AG20443 (cell line): ENCODE measurements at places on chromosomes 6 and 20.

- DNase-seq = peak; percentile 90
Measured at GRCh38 chr6:87723170-87724078, 21.4 kb upstream of the AKIRIN2 start.

GRCh38 chr6:5044866-5045265, 40.3 kb upstream of the PPP1R3G start:
- no peak for DNase-seq

DNA sequence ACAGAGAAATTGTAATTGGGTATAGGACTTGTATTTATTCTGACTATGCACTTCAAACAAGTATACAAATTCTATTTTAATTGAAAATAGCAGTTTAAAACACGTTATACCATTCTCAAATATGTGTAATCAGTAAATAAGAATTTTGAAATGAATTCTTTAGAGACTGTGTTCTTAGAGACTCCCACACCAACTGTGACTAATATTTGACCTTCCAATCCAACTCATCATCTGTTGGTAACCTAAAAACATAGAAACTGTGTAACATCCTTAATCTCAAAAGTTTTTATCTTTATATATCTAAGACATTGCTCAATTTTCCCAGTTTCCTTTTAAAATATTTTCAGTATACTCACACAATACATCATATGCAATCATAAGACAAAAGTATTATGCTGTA, 83.9 kb downstream of the KHDRBS2 start:
- DNase-seq = no peak

- DNase-seq = no peak
Measured at GRCh38 chr20:48732081-48732829, 95.5 kb downstream of the PREX1 start.

GRCh38 chr6:11222385-11223277, 9.8 kb downstream of the NEDD9 start:
- DNase-seq = no peak

GRCh38 chr20:43442282-43442880, 15.3 kb upstream of the SRSF6 start:
- peak; percentile 67 for DNase-seq

DNA sequence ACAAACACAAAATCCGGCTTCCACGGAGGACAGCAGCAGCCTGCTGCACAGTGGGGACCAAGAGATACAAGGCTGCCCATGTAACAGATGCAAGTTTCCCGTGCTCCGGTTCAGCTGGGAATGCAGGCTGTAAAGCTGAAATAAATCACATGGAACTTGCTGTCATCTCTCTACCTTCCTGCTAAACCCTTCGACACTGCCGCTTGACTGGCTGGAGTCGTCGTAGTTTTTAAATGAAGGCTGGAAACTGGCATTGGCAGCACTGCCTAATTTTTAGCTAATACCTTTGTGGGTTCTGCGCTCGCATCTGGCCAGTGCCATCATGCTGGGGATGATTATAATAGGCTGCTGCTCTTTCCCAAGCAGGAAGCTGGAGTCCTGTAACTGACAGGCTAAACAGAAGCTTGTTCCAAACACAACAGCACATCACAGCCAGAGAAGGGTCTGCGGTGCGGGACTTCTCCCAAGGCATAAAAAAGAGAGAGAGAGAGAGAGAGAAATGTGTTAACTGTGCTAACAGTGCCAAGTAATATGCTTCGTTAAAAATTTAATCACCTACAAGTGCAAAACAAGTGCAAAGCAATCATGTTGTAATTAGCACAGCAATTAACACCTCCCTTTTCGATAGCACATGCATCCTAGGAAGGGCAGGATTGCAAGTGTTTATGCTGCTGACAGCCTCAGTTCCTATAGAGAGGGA, 146.1 kb downstream of the TFAP2A start:
- DNase-seq = no peak

DNA sequence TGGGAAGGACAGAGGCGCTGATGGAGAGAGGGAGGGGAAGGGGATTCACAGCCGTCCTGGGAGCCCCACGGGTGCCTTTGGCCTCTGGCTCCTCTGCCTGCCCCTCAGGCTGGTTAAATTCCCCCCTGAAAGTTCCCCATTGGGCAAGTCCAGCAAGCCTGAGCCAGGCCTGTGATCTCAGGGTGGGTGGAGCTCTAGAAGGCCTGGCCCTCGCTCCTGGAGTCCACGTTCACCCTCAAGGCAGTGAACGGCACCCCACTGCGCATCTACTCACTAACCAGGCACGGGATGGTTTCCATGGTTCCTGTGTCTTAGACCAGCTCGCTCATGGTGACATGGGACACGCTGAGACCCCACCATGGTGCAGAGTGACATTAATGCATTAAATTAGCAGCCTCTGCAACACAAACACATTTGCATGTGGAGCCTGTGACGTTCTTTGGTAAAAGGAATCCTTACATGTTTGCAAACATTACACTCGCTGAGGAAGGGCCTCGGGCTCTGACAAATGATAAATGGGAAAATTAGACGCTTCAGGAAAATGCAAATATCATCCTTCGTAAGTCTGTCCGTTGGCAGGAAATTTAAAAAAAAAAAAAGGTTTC, 452.7 kb downstream of the PREX1 start:
- DNase-seq = no peak

GRCh38 chr6:44504301-44504791, 116.8 kb downstream of the CDC5L start:
- no peak for DNase-seq

DNA sequence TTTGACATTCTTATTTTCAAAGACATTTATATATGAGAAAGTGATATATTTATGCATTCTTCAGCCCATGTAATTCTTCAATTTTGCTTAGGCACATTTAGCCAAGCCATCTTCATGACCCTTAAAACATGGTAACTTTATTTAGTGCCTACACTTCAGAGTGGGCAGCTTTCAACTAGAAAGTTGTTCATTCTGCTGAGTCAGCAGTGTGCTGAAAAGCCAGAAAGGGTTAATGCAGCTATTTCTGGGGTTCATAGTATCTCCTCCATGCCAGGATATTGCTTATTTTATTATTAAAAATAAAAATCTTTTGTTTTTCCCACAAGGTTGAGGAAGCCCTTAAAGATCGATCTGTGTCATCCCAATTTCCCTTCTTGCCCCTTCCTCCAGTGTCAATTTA, 79.2 kb downstream of the EDN1 start:
- DNase-seq = no peak

GRCh38 chr6:42471714-42472113, 20.0 kb upstream of the TRERF1 start:
- DNase-seq = no peak

GRCh38 chr6:90212274-90212673, 84.4 kb downstream of the BACH2 start:
- DNase-seq = no peak

- no peak for DNase-seq
Measured at GRCh38 chr6:110614586-110614985, 138.2 kb upstream of the SLC22A16 start.

GRCh38 chr20:46520976-46521579, 7.7 kb upstream of the ZNF334 start:
- DNase-seq = peak; percentile 75

GRCh38 chr20:32655903-32656512, 17.7 kb downstream of the C20orf203 start:
- DNase-seq = no peak
